ENCODE measurements at places on chromosomes 3 and 15.

DNA sequence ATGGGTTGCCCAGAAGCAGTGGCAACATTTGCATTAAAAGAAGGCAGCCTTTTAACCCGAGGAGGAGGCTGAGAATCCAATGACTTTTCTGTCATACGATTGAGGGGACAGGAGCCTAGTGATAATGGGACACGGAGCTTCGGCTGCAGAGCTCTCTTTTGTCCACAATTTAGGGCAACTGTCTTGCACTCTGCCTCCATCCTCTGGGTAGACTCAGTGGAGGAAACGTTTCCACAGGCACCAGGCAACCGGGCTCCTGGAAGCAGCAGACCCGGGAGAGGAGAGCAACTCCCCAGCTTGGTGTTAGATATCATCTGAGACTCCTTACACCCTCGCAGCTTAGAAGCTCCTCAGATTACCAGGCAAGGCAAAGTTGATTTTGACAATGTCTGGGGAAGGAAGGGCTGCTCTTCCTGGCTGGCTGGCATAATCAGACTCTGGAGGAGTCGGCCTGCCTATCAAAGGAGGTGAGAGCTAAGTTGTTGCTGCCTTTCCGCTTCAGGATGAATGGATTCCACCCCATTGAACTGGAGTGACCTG, 43.5 kb upstream of the RNU6-1 start:
- DNase-seq: no peak
- no peaks in the 10 kb centered on the region for H3K4me1 ChIP-seq
- peak overlapping the region; percentile 26 for H3K27ac ChIP-seq
- no peaks in the 10 kb centered on the region for H3K36me3 ChIP-seq
- no peaks in the 10 kb centered on the region for H3K27me3 ChIP-seq

DNA sequence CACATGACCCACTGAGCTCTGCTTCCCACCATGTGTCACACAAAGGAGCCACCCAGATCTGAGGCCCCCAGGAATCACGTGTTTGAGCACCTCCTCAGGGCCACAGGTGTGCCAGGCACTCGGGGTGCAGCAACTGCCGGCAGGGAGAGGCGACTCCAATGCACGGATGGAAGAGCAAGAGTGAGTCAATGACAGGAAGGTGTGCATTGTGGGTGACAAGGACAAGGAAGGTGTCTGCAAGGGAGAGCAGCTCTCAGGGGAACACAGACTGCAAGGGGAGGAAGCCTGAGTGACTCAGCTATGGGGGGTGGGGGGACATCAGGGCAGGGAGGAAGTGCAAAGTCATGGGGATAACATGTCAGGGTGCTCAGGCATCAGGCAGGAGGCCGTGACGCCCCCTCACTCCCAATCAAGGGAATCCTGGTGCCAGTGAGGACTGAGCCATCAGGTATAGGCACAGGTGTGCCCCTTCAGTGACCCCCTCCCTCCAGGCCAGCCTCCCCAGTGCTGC, 67.4 kb downstream of the NUP210 start:
- no peaks in the 10 kb centered on the region for H3K4me1 ChIP-seq
- no peak overlapping the region for H3K4me3 ChIP-seq
- no peaks in the 10 kb centered on the region for H3K27me3 ChIP-seq
- no peaks in the 10 kb centered on the region for H3K36me3 ChIP-seq

DNA sequence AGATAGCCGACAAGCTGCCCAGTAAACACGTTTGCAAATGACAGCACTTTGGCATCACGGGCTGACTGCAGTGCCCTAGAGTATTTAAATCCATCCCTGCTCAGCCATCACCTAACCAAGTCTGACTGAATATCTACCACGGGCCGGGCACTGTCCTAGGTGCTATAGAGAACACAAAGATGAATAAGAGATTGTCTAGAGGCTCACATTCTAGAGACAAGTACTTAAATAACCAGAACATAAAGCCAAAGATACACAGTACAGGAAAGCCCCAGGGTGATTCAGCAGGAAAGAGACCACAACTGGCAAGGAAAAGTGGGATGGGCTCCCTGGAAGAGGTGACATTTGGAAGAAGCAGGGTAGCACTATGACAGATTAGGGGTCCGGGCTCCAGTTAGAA, 103.5 kb downstream of the MYLK start:
- no peak overlapping the region for H3K27ac ChIP-seq
- H3K4me3 ChIP-seq: no peak overlapping the region
- DNase-seq: no peak
- H3K27me3 ChIP-seq: no peaks in the 10 kb centered on the region
- no peaks in the 10 kb centered on the region for H3K36me3 ChIP-seq
- peaks cover 69% of the 10 kb centered on the region for H3K4me1 ChIP-seq

- no peaks in the 10 kb centered on the region for H3K36me3 ChIP-seq
- H3K4me1 ChIP-seq: no peaks in the 10 kb centered on the region
- no peak for DNase-seq
- no peak overlapping the region for H3K4me3 ChIP-seq
- H3K27ac ChIP-seq: no peak overlapping the region
These were observed 465.3 kb upstream of the AGTR1 start for GRCh38 chr3:148232389-148232788.

- no peak for DNase-seq
- no peak overlapping the region for H3K27ac ChIP-seq
- H3K27me3 ChIP-seq: no peaks in the 10 kb centered on the region
- H3K36me3 ChIP-seq: no peaks in the 10 kb centered on the region
These were observed 119.1 kb downstream of the FAM43A start for GRCh38 chr3:194804796-194805195.
